OCI-LY7 (cell line): ENCODE measurements at places on chromosomes 6 and 20.

DNA sequence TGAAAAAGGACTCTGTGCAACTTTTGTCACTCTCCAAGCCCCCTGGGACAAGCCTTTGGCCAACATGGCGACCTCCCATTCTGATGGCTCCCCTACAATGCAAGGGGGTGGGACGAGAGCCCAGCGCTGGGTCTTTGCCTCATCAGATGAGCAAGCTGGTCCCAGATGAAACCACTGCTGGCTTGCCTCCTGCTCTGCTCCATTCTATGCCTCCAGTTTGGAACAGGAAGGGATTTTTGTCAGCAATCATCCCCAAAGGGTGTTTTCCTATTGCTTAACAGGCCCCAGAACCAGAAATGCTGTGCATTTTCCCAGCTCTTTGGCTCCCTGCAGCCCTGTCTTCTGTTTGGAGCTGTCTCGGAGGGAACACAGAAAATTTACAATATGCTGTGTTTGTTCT, 412.7 kb downstream of the MAFB start:
- DNase-seq: no peak

DNA sequence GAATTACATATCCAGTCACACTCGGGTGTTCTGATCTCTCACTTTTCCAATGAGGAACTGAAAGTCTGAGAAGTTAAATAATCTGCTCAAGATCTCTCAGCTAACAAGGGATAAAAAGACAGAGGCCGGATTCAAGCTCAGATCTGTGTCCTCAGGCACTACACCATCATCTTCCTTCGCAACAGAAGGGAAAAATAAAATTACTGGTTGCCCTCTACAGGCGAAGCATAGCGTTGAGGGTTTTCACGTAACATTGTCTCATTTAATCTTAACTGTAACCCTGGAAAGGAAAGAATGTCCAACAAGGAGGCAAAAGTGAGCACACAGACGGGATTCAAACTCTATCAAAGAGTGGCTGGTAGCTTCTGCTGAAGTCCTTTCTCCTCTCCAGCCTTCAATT, 67.8 kb upstream of the ANKEF1 start:
- DNase-seq: no peak

DNA sequence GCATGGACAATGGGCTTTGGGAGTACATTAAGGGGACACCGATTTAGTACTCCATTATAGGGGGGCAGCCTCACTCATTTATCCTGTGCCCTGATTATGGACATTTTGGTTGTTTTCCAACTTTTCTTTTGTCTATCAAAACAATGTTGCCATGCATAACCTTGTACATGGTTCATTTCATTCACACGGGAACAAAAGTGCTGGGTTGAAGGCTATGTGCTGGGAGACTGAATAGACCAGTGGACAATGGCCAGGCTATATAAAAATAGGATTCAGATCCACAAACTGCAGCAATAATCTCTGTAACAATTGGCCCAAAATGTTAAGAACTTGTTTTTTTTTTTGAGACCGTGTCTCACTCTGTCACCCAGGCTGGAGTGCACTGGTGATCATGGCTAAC, 100.7 kb upstream of the GMDS start:
- DNase-seq: no peak

GRCh38 chr20:59983076-59983475, 24.9 kb downstream of the CDH26 start:
- DNase-seq: no peak

DNA sequence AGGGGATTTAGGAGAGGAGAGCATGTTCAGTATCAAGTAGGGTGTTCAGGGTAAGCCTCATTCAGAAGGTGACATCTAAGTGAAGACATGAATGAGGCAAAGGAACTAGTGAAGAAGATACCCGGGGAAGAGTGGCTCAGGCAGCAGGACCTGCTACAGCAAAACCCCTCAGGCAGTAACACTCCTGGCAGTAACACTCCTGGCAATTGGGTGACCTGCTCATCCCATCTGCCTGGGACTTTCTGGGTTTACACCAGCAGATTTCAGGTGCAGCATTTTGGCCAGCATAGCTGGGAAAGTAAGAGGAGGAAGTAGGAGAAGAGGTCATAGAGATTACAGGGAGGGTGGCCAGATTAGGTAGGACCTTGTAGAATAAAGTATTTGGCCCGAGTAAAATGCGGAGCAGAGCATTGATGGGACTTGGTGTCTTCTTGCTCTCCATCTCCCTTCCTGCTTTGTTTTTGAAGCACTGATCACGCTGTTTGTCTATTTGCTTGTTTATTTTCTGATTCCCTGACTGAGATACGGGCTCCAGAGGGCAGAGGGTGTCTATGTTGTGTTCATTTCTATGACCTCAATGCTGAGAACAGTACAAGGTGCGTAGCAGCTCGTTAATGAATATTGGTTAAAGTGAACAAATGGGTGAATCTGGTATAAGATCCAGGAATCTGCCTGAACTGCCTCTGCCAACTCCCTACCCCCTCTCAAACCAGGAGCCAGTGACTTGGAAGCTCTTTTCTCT, 88.3 kb downstream of the IYD start:
- no peak for DNase-seq
